ENCODE measurements at places on chromosomes 2 and 18.

DNA sequence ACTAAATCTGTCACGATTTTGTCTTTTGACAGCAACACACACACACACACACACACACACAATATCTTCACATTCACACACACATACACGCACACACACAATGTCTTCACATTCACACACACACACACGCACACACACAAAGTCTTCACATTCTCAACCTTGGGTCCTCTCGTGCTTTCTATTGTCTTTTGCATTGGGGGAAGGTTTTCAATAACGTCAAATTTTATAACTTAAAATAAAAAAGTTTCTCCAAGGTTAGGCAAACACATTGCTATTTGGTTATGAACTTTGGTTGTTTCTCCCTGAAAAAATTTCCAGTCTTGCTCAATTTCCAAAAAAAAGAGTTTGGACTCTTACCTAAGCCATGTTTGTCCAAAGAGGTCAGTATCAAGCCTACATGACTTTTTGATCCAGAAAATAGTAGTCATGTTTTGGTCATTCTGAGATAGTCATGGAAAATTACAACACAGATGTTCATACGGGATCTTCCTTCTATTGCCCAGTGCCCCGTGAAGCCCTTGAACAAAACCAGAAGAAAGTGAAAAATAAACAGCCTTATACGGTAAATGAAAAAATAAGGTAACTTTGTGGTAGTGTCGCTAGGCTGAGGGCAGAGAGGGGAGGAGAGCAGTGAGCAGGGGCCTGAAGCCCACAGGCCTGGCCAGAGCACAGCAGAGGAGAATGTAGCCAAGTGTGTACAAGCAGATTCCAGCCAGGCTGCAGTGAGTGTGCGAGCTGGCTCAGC lies 542.8 kb upstream of the ID2 start:
- peak; percentile 23 for DNase-seq

DNA sequence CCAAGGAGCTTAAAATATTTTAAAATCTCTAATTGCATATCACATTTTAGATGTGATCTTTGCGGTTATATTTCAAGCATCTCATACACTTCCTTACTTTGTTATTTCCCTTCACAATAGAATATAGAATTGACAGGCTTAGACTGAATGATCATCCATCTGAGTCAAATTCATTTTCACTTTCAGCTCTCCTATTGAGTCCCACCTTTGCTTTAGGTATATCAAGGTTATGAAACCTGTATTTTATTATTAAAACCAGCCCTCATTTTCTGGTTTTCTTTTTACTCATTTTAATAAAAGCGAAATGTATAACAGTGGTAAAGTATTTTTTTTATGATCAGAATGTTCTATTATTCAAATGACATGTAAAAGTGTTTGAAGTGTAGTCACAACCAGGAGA lies 162.9 kb upstream of the KYNU start:
- DNase-seq, result no peak

GRCh38 chr2:974502-974901 lies 23.9 kb downstream of the SNTG2 start:
- no peak for DNase-seq

GRCh38 chr2:73918856-73919255 lies 7.8 kb upstream of the DGUOK start:
- DNase-seq, result no peak

DNA sequence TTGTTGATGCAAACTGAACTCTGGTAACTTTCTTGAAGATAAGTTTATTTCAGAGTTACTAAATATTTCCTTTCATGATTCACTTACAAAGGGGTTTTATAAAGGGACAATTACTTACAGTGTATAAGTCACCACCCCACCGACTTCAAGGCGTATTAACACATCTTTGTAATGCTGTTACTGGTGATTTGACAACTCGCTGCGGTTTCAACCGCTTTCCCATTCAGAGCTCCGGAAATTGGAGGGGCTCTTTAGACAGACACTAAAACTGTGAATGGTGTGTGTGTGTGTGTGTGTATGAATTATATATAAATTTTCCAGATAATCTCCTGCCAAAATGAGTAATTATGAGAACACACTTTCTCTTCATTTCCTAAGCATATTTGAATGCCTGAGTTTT lies 4.9 kb downstream of the TM4SF20 start:
- DNase-seq, result peak; percentile 89

GRCh38 chr2:86017901-86018896 lies 87.5 kb downstream of the POLR1A start:
- DNase-seq, result no peak

DNA sequence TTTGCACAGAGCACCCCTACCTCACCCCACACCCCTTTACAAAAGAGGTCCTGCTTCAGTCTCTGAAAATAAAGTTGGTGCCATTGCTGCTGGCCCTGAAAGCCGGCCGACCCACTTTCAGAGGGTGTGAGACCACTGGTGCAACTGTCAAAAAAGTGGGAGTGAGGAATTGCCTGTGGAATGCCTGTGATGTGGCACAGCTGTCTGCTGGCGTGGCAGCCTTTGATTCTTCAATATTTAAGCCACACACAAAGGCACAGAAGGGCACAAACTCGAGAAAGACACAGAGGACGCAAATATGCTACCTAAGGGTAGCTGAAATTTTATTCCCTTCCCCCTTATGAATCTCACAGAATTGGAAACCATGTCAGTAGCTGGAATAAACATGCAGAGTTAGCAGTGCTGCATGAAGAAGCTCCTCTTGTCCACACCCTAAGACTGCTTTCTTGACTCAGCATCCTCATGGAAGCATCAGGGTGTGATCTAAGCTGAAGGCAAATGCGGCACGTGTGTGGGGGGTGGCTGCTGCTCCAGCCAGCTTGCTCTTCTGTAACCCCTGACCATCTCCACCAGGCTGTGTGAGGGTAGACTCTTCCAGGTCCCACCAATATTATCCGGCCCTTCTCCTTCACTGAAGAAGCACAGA lies 92.3 kb downstream of the CELF4 start:
- no peak for DNase-seq

GRCh38 chr2:233835230-233836186 lies 18.8 kb downstream of the HJURP start:
- DNase-seq, result no peak

DNA sequence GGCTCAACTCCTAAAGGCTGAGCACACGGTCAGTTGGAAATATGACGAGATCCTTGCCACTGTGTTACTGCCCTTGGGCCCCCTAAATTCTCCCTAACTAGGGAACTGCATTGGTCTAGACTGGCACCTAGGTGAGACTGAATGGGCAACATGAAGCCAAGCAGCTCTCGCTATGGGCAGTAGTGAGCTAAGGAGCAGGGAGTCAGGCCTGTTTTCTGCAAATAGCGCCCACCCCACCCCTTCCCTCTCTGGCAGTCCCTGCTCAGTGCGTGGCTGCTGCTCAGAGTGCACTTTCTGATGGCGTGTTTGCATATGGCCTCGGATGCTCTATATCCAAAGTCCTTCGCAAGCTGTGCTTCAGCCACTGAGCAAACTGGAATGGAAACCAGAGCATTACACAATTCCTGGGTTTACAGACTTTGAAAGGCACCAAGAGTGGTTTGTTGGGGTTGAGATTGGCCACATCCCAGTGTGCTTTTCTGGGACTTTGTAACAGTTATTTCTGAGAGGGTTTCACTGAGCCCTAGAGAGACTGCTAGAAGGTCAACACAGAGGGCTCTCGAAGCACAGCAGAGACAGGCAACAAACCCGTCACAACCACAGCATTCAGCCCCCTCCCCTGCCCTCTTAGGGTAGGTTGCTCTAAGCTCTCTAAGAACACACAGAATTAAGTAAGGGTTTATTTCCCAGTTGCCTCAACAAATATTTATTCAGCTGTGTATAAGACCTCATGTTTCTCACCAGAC lies 419.9 kb downstream of the STK39 start:
- DNase-seq, result peak; percentile 13

GRCh38 chr2:155151945-155152344 lies 453.4 kb downstream of the KCNJ3 start:
- DNase-seq, result no peak

- no peak for DNase-seq
These were observed 30.9 kb upstream of the SCLY start for GRCh38 chr2:238029853-238030252.

GRCh38 chr18:23684515-23685197 lies 4.6 kb upstream of the LAMA3 start:
- DNase-seq, result no peak

DNA sequence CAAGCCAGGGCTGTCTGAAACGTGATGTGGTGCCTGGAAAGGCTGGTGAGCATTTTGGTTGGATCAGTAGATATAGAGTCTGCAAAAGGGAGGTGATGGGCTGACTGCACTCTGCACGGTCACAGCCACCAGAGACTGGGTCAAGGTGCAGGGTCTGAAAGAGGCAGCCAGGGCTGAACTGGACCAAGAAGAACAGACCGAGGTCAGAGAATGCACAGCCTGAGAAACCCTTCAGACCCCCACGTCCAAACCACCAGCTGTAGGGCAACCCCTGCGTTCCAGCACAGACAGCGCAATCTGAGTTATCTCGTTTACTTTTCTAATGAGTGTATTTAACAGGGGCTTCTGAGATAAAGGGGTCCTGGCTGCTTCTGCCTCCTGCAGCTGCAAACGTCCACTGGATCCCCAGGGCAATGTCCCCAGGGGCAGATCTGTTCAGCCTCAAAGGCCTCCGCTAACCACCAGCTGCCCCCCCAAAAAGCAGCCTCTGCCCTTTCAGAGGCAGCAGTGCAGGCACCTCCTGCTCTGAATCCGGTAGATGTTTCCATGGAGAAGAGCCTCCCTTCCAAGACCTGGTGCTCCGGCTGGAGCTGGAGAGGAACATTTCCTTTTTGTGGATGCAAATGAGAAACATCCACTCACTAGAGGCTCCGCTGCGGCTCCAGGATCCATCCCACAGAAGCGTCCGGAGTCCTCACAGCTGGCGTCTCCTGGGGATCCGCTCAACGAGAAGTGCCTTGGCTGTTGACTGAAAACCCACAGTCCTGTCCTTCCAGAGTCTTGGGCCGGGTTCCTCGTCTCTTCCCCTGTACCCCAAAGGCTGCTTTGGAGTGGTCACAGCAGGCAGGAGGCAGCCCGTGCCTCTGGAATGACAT lies 970 bp upstream of the KCNG2 start:
- no peak for DNase-seq

- DNase-seq, result no peak
These were observed 37.4 kb downstream of the SCTR start for GRCh38 chr2:119486886-119487285.

DNA sequence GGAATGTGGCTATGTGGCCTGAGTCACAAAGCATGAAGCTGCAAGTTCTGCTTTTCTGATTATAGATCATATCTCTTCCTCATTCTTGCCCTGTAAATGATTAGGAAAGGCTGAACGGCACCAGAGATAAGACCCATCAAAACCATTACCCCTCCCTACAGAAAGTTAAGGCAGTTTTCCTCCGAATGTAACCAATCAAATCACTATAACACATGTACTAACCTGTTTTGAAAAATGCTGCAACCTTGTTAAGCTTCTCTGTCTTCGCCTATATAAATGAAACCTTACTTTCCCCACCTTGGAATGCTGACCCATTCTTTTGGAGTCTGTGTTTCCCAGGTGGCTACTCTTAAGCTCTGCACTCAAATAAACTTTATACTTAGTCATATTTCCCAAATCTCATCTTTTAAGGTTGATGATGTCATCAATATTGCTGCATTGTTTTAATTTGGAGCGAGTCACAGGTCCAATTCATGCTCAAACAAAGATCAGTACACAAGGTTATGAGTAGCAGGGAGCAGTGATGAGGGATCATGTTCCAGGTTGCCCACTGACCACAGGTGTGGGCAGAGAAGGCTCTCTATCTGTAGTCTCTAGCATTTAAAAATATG lies 662.3 kb downstream of the IRS1 start:
- DNase-seq, result peak; percentile 95

DNA sequence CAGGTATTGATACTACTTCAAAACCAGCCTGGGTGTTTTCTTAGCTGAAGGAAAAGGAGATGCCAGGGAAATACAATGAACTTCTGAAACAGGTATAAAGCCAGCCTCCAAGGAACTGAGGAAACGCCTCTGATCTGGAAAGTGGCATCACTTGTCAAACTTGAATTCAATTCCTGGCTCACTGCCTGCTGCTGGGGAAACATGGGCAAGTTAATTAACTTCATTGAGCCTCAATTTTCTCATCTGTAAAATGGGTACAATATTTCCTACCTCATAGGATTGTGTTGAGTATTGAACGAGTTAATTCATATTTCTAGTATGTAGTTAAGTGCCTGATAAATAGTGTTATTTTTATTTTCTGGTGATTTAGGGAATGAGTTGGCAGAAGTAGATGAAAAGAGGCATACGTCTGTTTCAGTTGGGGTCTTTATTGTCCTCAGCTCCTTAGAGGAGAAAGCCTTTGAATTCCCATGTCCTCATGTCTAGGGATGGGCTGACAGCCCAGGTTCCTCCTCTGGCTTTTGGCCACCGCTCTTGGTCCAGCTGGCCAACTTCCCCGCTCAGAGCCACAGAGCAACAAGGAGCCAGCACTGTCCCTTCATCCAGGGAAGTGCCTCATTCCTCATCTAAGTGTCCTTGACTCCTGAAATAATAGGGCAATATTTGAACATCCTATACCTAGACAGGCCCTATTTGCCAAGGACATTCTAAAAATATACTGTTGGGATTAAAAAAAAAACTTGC lies 210.5 kb upstream of the GATA6 start:
- no peak for DNase-seq

DNA sequence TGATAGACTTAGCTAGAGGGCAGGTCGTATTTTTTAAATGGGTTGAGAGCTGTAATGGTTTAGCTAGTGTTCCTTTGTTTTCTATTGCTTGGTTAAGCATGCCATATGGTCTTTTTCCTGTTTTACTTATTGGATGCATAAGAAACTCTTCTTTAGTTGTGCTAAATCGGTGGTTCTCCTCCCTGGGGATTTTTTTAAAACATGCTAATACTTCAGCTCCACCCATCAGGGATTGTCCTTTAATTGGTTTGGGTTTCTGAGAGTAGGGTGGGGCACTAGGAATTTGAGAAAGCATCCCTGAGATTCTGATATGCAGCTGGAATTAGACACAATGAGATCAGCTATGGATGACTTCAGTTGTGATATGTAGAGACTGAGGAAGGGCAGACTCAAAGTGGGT lies 497.2 kb downstream of the THSD7B start:
- DNase-seq, result no peak

GRCh38 chr2:220300806-220301205 lies 673.4 kb downstream of the SLC4A3 start:
- no peak for DNase-seq

GRCh38 chr2:196205881-196206435 lies 34.6 kb upstream of the STK17B start:
- no peak for DNase-seq

DNA sequence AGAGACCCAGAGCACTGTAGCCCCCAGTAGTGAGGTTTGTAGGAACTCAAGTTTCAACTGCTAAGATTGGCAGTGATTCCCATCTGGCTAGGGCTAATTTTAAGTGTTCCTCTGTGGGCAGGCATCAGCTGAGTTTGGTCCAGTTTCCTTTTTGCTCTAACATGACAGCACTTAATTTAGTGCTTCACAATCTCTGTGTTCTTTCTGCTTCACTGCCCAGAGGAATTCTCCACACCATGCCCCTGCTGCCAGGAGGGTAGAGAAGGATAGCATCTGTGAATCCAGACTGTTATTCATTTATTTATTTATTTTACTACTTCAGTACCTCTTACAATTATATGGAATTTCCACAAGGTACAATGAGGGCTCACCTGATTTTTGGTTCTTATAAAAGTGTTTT lies 549.9 kb upstream of the FSIP2 start:
- DNase-seq, result no peak
